ENCODE measurements at places on chromosomes 2 and 18.
A peak's percentile ranks its signal among the peaks of the same experiment; 100 is the strongest.

DNA sequence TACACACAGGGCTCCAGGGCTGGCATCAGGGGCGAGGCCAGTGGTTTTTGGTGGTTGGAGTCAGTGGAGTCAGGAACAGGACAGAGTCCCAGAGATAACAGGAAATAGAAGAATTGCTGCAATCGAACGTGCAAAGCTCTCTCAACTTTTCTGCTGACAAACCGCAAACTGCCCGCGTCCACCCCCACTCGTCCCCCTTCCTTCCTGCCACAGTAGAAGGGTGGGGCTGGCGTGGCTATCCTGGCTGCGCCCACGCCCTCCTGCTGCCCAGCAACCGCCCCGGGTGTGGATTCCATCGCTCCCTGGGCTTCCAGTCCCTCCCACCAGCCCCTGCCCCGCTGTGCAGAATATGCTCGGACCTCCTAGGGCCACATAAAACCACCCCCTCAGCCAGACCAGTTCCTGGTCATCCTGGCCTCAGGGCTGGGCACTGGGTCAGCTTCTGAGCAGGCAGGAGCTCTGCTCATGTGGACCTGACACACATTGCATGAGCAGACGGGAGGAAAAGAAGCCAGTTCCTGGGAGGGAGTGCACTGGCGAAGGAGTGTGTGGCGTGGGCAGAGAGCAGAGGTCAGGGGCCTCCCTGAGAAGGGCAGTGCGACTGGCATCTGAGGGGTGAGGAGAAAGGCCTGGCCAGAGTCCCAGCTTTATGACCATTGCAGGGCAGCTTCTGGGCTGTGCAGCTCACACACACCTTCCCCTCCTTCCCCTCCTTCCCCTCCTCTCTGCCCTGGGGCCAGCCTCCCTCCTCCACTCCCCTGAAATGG, 85.4 kb upstream of the ATG16L1 start:
- DNase-seq, result peak; percentile 71

- no peak for DNase-seq
These were observed 46.6 kb downstream of the SGPP2 start for GRCh38 chr2:222470802-222471468.

DNA sequence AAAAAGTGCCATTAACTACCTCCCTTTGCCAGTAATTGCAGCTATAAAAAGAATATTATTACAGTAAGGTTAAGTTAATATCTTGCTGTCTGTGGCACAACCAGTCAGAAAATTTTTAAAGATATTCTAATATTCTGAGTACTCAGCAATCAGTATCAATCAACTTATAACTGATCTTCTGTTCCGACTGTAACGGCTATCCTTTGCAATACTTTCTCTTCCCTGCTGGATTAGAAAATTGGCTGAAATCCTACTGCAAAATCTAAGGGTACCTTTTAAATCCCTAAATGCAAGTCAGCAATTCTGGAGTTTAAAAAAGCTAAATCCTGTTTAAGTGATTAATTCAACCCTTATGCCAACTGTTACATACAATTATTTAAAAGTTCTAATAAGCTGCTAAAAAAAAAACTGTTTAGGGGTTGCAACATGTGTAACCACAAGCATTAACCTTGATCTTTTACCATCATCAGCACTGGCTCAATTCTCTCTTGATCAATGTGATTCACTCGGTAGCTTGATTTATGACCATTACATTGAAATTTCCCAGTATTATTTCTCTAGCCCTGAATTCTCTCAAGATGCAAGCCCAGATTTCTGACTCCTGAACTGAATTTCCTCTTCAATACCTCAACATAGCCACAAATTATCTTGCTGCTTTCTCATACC, 20.5 kb downstream of the GAREM1 start:
- no peak for DNase-seq

DNA sequence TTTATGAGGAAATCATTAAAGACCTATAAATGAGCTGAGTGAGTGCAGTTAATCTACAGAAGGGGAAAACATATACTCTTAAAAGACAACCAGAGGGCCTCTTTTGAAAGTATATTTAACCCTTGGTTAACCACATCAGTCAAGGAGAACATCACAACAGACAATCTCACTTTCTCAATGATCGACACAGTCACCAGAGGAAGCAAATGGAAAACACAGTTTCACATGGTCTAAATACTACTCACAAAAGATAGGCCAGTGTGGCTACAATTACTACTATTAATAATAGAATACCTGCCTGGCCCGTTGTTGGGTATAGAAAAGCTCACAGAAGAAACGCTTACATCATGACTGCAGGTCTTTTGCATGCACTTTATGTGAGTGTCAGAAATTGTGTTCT, 426.2 kb downstream of the NCKAP5 start:
- no peak for DNase-seq

GRCh38 chr2:68236876-68237275, 15.5 kb downstream of the PPP3R1 start:
- DNase-seq, result no peak

DNA sequence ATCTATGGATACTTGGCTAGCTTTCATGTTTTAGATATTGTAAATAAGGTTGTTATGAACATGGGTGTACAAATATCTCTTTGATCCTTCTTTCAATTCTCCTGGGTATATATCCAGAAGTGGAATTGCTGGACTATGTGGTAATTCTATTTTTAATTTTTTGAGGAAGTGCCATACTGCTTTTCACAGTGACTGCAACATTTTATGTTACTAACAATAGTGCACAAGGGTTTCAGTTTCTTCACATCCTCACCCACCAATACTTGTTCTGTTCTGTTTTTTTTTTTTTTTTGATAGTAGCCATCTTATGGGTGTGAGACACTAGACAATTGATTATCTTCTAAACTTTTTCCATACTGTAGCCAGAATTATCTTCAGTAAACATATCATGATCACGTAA, 17.3 kb upstream of the NEUROD1 start:
- DNase-seq, result no peak

Data from HTR-8/SVneo (cell line).